ENCODE measurements at places on chromosomes 1 and 21.
A peak's percentile ranks its signal among the peaks of the same experiment; 100 is the strongest.

GRCh38 chr1:8879922-8880676 lies 1.6 kb upstream of the ENO1 start:
- no peak for DNase-seq

- DNase-seq: no peak
Observed at GRCh38 chr1:232166942-232167341, 463.0 kb downstream of the SIPA1L2 start.

GRCh38 chr1:203216274-203217138 lies 13.0 kb downstream of the CHIT1 start:
- peak; percentile 20 for DNase-seq

DNA sequence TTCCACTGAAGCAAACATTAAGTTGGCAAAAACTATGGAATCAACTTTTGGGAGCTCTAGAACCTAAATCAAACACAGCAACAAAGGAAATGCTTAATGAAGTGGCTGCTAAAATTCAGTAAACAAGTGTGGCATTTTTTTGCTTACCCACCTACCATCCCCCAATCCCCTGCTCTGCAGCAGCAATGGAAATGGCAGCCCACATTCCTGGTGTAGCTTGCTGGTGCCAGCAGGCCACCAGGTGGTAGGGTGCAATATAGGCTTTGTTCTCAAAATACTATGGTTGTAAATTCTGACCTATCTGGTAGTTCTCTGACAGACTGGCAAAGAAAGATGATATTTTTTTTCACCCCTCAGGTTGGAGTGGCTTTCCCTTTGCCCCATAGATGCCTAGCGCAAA lies 42.8 kb downstream of the SHCBP1L start:
- DNase-seq: no peak

GRCh38 chr1:114756009-114756892 lies 1.5 kb downstream of the CSDE1 start:
- DNase-seq: no peak

GRCh38 chr1:46281021-46281420 lies 22.4 kb downstream of the LRRC41 start:
- DNase-seq: no peak

- no peak for DNase-seq
Observed at GRCh38 chr1:243294723-243295121, 38.9 kb downstream of the SDCCAG8 start.

DNA sequence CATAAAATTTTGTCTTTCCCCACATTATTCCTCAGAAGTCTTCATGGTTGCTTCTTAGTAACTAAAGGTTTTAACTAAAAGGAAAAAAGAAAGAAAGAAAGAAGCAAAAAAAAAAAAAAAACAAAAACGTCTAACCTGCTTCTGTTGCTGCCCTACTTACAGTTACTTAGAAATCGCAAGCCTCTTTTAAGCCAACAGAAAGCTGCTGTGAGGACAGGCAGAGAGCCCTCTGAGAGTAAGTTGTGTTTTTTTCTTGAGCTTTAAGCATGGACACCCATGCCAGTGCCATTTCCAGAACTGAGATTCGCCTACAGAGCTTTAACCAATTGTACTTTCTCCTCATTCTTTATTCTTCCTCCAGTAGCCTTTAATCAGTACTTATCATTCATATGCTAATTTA lies 25.6 kb upstream of the RGS1 start:
- no peak for DNase-seq

- DNase-seq: no peak
Observed at GRCh38 chr21:39952265-39952664, 85.0 kb downstream of the PCP4 start.

GRCh38 chr1:243731301-243731891 lies 118.6 kb downstream of the AKT3 start:
- DNase-seq: no peak

DNA sequence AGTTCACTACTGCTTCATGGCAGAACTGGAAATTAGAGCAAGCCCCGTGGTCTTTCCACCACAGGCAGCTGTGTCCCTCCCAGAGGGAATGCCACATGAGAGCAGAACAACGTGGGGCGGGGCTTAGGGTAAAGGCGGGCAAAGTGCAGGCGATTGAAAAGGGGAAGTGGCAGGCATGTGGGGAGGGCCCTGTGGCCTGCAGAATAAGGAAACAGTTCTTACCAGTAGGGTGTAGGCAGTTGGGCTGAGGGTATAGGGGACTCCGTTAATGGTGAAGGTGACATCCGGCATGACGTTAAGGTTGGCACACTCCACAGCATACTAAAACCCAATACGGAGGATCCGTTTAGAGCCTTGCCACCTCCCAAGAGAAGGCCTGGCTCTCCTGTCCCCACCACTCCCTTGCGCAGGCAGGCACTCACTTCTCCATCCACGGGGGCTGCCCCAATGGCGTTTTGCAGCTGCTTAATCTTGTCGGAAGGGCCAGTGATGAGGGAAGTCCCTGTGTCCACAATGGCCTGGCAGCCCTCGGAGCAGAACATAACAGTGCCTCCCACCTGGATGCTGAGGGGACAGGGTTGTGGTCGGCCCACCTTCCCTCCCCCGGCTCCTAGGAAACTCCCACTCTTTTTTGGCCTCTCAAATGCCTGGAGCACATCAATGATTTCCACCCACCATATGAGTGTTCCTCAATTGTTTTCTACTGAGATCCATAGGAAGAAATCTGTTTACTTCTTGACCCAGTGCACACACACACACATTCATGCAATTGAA lies 9.1 kb upstream of the RAB7B start:
- no peak for DNase-seq

- DNase-seq: no peak
Observed at GRCh38 chr1:231217056-231217455, 24.0 kb upstream of the GNPAT start.

DNA sequence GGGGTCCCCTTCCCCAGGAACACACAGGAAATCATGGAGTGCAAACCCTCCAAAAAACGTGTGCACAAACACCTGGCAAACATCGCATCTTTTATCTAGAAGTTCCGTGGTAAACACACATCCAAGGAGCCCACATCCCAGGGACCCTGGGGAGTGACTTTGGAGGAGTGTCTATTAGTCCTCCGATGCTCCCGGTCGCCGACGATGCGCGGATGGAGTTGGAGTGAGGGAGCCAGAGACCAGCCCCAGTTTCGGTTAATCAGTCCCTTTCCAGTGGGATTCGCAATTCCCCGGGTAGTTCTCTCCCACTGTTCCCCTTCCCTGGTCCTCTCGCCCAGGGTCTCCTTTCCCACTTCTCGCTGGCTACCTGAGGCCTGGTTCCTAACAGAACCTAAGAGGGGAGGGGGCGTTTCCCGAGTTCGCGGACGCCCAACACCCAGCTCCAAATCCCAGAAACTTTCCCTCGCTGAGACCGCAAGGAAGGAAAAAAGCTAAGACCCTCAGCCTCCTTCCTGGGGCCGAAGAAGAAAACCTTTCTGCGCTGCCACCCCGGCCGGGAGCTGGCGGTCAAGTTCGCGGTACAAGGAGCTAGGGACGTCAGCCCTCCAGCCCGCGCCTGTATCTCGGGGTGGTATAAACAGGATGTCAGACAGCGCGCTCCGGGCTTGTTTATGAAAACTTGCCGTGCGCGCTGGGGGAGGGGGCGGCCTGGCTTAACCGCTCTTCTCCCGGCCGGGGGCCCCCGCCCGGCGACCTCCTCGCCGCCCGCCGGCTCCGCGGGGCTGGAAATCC lies 787 bp downstream of the JAK1 start:
- peak; percentile 72 for DNase-seq

DNA sequence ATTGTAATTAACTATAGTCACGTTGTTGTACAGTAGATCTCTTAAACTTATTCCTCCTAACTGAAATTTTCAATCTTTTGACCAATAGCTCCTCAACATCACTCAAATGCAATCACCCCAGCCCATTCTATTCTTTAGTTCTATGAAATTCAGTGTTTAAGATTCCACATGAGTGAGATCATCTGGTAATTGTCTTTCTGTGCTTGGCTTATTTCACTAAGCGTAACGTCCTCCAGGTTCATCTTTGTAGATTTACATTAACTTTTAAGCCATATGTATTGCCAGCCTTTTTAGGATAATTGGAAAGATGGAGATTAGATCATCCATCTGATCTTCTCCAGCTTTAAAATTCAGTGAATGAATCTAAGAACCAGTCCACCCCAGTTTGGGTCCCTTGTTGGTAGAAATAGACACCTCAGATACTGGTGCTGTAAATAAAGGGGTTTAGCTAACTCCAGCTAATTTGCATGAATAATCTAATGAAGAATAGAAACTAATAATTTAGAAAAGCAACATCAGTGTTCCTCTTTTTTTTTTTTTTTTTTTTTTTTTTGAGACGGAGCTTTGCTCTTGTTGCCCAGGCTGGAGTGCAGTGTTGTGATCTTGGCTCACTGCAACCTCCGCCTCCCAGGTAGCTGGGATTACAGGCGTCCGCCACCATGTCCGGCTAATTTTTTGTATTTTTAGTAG lies 7.0 kb downstream of the S100A10 start:
- DNase-seq: no peak

DNA sequence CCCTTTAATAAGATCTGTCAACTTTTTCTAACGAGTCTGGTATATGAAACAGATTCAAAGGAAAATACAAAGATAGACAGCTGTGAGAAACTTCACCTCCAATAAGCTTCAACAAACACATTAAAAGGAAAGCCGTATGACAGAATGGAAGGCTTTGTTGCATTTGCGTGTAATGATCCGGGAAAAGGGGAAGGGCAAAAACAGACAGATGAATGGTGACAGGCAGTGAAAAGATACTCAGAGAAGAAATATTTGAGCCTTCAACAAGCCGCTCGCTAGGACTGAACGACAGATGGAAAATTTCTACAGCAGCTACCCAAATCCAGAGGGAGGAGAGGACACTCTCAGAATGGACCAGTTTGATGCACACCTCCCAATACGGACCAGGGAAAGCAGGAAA lies 14.9 kb downstream of the COPA start:
- DNase-seq: no peak

DNA sequence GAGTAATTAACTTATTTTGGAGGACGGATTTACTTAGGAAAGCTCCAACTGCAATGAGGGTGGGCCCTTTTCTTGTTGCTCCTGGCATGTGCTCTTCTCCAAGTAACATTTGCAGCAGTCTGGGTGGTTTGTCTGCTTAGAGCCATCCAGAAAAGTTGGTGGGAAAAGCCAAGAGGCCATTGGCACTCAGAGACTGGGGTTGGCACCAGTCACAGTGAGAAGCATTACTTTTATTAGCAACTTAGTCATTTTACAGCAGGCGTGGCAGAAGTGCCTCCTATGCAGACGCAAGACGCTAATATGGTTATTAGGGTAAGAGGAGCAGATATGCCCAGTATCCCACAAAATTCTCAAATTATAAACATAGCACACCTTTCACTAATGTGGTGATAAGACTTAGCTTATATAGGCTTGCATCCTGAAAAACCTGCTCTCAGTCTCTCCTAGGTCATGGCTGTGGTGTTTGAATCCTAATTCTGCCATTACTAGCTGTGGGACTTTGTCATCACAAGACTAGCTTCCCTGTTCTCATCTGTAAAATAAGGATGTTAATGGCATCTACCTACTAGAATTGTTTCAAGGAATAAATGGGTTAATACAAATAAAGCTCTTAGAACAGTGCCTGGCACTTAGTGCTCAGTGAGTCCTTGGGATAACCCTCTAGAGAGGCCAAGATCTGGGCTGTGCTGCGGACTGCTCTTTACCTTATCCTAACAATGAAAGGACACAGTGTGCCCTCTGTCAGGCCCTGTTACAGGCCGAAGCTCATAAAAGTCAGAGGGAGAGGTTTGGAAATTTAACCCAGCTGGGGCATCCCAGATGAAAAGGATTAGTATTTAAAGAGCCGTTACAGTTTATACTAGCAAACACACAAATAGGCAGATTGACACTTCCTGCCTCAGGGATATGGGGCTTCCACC lies 154.6 kb downstream of the ROR1 start:
- no peak for DNase-seq

DNA sequence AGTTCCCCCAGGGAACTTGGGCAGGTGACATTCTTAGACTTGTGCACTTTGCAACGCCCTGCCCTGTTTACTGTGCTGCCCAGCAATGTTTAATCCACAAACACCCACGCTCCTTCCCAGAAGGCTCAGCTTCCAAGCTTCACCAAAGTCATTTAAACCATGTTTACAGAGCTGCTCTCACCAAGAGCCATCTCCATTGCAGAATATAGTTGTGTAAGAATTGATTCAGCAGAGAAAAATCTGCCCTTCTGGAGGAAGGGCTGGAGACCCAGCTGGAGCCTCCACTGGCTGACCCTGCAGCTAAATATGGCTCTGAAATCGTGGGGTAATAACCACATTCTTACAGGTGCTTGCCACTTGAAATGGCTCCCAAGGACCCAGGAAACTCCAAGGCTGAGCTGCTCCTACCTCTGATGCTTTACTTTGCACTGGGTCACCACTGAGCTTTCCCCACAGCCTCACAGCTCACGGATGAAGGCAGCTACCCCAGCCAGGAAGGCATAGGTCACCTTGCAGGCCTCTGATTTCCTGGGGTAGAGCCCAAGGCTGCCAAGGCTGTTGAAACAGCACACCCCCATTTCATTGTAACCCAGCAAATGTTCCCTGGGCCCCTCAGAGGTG lies 8.7 kb downstream of the CAPN2 start:
- DNase-seq: no peak

GRCh38 chr1:231702804-231703203 lies 76.2 kb downstream of the DISC1 start:
- DNase-seq: no peak

DNA sequence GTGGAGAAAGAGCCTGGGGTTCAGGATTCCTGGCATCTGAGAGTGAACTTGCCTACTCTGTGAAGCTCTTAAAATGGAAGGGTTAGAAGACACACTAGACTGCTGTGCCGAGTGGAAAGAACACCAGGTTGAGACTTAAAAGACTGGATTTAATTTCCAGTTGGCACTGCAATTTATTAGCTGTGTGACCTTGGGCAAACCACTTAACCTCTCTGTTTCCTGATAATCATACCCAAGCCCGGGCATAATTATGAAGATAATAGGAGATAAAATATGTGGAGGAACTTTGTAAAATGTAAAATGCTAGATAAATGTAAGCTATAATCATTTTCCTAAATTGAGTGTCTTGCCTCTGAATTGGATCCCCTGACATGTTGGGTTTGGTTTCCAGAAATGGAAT lies 4.7 kb upstream of the LHX4 start:
- DNase-seq: no peak

DNA sequence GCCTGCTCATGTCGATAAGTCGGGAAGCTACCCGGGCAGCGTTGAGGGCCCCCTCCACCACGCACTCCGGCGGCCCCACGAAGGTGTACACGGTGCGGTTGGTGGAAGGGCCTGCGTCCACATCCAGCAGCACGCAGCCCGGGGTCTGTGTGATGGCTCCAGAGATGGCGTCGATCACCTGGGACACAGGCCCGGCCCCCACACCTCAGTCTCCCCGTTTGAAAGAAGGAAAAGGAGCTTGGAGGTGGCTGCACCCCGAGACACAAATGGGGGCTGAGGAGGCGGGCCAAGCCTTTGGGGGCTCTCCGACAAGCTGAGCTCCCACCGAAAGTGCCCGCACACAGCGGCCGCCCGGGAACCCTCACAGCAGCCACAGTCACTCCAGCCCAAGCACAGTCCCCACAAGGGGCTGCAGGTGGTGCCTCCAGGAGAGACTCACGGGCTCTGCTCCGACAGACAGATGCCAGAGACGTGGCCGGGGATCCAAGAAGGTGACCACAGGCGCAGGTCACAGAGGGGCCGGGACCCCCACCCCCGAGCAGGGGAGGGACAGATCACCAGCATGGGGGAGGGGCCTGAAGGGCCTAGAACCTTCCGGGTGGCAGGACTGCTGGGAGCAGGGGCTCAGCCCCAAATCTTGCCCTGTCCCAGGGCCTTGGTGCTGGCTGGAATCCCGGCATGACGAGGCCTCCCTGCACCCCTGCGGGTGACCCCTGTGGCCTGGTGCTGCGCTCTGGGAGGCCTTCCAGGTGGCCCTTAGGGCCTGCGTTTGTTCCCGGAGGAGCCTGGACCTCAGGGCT lies 1.0 kb downstream of the FTCD start:
- no peak for DNase-seq

- no peak for DNase-seq
Observed at GRCh38 chr1:165891111-165891860, 63.9 kb downstream of the UCK2 start.
